Muscle of arm (tissue), 14 donors: ENCODE measurements at places on chromosomes 3 and 15.

DNA sequence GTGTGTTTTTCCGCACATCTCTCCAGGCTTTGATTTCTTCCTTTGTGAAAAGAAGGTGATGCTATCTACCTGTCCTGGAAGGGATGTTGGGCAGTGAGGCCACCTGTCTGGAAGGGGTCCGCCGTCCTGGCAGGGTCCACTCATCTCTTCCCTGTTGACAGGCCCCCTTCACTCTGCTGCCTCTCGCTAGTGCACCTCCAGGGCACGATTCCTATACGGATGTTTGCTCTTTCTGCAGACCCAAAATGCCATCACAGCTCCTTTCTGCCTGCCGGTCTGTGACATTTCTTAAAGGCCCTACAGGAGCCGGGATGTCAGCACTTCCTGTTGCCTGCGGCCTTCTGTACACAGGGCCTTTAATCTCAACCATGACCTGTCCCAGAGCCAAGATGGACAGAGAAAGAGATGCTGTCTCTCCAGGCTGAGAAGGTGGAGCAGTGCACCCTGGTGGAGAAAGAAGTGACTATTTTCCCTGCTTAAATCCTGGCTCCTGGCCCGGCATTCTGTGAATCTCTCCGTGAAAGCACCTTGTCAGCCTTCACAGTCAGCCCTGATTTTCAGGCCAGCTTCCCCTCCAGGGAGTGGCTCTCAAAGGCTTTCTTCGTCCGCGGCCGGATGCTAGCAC is 7.4 kb downstream of the FAM3D start:
- peak; percentile 25 for DNase-seq

- no peak for DNase-seq
These were observed 42.2 kb downstream of the KLHL25 start for GRCh38 chr15:85752491-85752961.

GRCh38 chr15:42890161-42890913 is 30.2 kb downstream of the TTBK2 start:
- DNase-seq, result peak; percentile 1

DNA sequence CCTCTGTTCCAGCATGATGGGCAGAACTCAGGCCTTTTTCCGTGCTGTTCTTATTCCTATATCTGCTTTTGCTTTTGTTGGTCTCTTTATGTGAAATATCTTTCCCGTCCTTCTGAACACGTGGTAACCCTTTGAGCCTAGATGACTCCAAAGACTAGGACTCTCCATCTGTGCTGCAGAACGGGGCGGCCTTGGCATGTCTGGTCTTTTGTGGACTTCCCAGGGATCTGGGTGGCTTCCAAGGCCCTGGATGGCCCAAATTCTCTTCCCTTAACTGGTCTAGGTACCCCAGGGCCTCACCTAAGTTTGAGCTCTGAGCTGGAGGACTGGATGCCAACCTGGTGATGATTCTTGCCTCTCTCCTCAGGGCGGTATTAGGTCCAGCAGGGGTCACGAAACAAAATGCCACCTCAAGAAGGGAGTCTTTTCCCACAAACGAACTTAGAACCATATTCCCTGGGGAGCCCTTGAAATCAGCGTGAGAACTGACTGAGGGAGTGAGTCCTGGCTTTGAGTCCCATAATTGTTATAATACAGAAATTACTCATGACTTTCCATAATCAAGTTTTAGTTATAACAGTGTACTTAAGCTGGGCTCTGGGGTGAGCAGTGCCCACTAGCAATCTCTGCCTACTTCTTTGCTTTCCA is 13.8 kb downstream of the TLNRD1 start:
- no peak for DNase-seq

GRCh38 chr15:80249973-80250372 is 2.0 kb downstream of the CTXND1 start:
- DNase-seq, result no peak

- DNase-seq, result peak; percentile 3
These were observed 802.6 kb upstream of the ALCAM start for GRCh38 chr3:104564045-104564643.

- no peak for DNase-seq
These were observed 6.4 kb downstream of the ITGA11 start for GRCh38 chr15:68425428-68426060.

GRCh38 chr3:58361866-58362265 is 29.2 kb downstream of the PXK start:
- no peak for DNase-seq

GRCh38 chr15:63663906-63664305 is 66.7 kb downstream of the FBXL22 start:
- DNase-seq, result no peak

DNA sequence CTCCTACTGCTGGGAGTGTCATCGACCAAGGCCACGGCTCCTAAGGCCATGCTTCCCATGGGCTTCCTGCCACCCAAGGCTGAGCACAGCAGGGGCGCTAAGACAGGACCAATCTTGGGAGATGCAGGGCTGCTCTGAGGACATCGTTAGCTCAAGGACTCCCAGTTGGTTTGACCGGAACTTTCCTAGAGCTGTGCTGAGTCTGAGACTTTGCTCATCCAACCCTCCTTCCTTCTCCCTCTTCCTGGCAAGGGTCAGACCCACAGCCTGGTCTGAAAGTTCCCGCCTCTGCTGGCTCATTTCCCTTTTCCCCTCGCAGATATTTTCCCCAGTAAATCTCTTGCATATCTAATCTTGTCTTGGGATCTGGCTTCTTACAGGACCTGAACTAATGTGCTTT is 57.2 kb downstream of the EPHB3 start:
- no peak for DNase-seq

DNA sequence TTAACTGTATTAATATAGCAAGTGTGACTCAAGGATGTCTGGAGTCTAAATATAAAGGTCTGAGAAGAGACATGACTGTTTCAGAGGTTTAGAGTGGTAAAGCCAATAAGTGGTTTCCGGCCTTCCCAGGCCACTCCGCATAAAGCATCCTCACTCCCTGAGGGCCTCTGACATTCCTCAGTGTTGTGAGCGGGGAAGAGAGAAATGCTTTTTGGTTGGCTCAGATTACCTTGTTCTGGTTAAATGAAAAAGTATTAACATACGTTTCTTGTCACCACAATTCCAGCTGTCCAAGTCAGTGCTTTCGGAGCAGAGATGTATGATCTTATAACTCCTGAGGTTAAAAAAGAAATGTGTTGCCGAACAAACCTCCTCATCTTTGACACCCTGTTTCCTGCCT is 103.8 kb downstream of the RBMS3 start:
- DNase-seq, result peak; percentile 64

DNA sequence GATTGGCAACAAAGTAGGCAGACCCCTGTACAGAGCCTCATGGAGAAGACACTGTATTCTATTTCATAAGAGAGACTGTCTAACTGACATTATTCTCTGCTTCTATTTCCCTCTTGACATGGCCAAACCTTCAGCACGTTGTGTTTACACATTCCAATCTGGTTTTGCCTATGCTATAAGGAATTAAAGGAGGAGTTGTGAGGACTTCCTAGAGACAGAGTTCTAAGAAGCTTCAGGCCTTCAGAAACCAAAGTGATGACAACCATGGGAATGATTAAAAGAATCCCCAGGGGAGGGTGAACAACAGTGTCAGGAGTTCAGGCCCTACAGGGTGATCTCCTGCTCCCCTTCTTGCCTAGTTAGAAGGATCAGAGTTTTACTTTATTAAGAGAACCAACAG is 44.9 kb upstream of the CAPN7 start:
- DNase-seq, result no peak

GRCh38 chr3:186514296-186515002 is 29.7 kb downstream of the CRYGS start:
- DNase-seq, result no peak

DNA sequence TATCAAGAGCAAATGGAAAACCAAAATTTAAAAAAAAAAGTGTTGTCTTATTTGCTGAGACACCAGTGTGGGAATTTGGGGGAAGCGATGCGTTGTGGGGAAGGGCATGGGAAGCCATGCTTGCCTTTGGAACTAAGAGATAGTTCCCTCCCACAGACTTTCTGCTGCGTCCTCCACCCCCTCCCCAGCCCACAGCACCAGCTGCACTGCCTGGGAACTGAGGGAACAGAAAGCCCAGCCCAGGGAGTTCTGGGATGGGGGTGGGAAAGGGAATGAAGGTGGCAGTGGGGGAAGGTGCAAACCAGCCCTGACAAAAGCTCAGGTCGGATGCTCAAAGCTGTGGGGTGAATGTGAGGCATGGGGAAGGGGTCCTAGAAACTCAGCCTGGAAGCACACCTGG is 8.1 kb upstream of the NTRK3 start:
- no peak for DNase-seq

GRCh38 chr3:46930166-46930944 is 46.2 kb downstream of the CCDC12 start:
- no peak for DNase-seq

- no peak for DNase-seq
These were observed 433.3 kb downstream of the FOXP1 start for GRCh38 chr3:71149959-71150954.

DNA sequence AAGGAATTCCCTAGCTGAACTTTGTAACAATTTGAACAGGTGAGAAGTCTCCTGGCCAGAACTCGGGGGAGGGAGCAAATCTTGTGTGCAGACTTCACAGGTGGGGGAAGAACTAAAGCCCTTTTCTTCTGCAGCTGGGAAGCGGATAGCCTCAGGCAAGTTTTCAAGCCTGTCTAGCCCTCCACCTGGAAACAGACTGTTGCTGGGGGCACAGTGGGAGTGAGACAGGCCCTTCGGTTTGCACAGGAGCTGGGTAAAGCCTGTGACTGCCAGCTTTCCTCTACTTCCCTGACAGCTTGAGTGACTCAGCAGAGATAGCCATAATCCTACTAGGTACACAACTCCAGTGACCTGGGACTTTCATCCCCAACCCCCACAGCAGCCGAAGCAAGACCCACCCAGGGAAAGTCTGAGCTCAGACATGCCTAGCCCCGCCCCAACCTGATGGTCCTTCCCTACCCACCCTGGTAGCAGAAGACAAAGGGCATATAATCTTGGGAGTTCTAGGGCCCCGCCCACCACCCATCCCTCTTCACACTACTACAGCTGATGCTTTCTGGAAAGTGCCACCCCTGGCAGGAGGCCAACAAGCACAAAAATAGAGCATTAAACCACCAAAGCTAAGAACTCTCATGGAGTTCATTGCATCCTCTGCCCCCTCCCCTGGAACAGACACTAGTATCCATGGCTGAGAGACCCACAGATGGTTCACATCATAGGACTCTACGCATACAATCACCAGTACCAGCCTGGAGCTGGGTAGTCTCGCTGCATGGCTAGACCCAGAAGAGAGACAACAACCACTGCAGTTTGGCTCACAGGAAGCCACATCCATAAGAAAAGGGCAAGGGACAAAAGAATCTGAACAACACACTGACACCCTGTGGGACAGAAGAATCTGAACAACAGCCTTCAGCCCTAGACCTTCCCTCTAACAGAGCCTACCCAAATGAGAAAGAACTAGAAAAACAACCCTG is 479.0 kb downstream of the RAP2B start:
- no peak for DNase-seq

DNA sequence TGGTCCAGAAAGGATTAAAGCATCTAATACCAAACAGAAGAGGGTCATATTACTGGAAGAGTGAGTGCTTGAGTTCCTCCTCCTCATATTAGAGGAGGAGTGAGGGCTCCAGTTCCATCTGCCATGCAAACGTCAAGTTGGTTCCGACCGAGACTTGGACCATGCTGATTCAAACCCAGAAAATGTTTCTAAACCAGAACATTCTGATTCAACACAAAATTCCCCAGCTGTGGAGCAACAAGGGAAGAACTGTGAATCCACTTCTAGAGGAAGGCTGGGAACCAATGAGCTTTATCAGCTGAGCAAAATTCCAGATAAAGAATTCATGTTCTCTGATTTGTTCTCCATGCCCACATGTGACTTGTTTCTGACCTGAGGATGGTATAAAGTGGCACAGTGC is 135.6 kb upstream of the WNT5A start:
- no peak for DNase-seq

- DNase-seq, result no peak
These were observed 8.2 kb upstream of the RYK start for GRCh38 chr3:134258761-134259347.

- DNase-seq, result no peak
These were observed 35.5 kb downstream of the CYFIP1 start for GRCh38 chr15:22944651-22945050.

- no peak for DNase-seq
These were observed 44.4 kb upstream of the B3GALNT1 start for GRCh38 chr3:161149529-161149928.

DNA sequence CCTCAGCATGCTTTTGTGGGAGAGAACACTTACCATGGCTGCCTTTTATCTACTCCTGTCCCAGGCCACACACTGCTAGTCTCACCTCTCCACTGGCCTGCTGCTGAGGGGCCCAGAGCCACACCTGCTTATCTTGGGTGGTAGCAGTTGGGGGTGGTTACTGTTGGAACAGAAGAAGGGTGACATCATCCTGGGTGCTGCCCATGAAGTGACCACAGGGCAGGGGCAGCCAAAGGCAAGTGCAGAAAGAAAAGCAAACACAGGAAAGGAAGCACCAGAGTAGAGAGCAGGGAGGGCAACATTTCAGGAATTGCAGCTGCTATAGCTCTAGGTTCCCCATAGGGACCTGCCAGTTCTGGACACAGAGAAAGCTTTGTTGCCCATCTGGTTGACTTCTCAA is 345.2 kb downstream of the VPS13C start:
- DNase-seq, result no peak

- DNase-seq, result no peak
These were observed 127.7 kb downstream of the NUP210 start for GRCh38 chr3:13292375-13292774.

- no peak for DNase-seq
These were observed 1.5 kb downstream of the VWA5B2 start for GRCh38 chr3:184230603-184231528.

DNA sequence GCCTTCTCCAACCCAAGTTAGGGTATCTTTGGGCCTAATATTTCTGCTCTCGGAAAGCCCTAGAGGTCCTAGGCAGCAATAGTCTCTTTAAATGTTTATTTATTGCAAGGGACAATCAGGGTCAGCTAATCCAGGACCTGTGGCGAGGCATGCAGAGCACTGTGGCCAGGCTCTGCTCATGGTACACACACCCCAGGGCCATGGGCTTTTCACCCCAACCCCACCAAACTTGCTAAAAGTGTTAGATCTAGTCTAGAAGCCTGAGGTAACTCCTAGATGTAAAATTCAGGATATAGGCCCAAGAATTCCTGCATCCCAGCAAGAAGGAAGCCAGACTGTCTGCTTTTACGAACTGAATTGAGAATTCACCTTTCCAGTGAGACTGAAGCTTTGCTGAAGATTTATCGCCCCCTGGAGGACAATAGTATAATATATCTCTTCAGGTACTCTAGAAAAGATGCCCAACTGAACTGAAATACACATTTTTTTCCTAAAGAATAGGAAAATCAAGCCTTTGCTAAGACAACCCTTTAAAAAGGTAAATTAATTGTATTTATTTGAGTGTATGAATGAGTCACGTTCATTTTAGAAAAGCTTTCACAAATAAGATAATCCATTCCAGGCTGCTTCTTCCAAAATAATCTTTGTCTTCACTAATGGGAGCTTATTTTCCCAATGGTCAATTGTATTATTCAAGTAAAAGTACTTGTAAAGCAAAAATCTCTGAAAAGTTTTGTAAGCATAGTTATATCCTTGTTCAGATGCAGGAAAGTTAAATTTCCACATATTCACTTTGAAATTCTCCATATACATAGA is 89.8 kb downstream of the LRRC3B start:
- peak; percentile 74 for DNase-seq
